A549 (cell line): ENCODE measurements at places on chromosomes 4 and X. TPM values are rescaled to one million over a fixed set of nuclear protein-coding genes. Genes with fewer than 3 reads are reported as not detected.

- DNase-seq = no peak
Observed at GRCh38 chrX:134374910-134375309, 85.1 kb upstream of the HPRT1 start.

- DNase-seq = no peak
Observed at GRCh38 chr4:43778187-43778915, 670.3 kb downstream of the KCTD8 start.

GRCh38 chr4:69322055-69322454 lies 41.8 kb downstream of the UGT2B28 start:
- no peak for DNase-seq

GRCh38 chr4:25161593-25161950 lies 1.3 kb upstream of the SEPSECS start:
- DNase-seq = no peak

The GJB1 gene
- 0.10 to 0.15 TPM (median 0.13 TPM) in 3 replicates for polyA plus RNA-seq

DNA sequence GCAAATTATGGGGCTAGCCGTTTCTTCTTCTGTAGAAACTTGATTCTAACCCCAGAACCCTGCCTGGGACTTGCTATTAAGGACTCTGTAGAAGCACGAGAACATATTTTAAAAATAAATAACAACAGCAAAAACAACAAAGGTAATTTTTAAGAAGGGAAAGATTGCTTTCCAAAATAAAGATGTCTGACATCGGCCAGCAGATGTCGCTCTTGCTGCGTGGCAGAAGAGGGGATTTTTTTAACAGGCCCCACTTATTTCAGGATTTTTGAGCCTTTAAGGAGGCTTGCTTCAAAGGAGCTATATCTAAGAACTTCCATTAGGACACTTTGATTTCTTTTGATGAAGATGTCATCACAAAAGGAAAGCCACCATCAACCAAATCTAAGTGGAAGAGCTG lies 62.8 kb upstream of the EGFL6 start:
- DNase-seq = peak; percentile 55

DNA sequence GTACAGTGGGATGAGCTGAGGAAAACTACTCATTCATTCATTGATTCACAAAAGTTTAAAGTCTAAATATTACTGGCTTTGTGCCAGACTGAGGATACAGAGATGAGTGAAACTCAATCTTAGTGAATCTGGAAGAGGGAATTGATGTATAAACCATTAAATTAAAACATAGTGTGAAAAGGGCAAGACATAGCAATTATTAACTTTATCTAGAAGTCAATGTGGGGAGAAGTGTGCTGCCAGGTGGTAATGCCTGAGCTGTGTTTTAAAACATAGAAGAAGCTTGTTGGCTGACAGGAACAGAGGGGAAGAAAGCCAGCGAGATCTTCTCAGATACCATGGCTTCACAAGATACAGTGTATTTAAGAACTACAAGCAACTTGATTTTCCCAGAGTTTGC lies 153.4 kb downstream of the BMPR1B start:
- DNase-seq = no peak

- DNase-seq = no peak
Observed at GRCh38 chrX:119272882-119273419, 36.9 kb downstream of the PGRMC1 start.
